ENCODE measurements at places on chromosomes 7 and 10. TPM values are rescaled to one million over a fixed set of nuclear protein-coding genes. Genes with fewer than 3 reads are reported as not detected.
A peak's percentile ranks its signal among the peaks of the same experiment; 100 is the strongest.

LAMB4 gene
- not detected for total RNA-seq

TMEM139 gene
- total RNA-seq = 25.1 TPM

PRLHR gene
- total RNA-seq = not detected

SPAG6 gene
- not detected for total RNA-seq

AKR1C1 gene
- total RNA-seq = 42.0 TPM

PIP gene
- total RNA-seq = not detected

WASL gene
- 40.0 TPM for total RNA-seq

MICU1 gene
- 52.2 TPM for total RNA-seq

WNT2 gene
- 12.9 TPM for total RNA-seq

PROSER2 gene
- total RNA-seq = 33.3 TPM

FOXI2 gene
- total RNA-seq = not detected

HMX2 gene
- total RNA-seq = not detected

SHTN1 gene
- 40.4 TPM for total RNA-seq

CTAGE4 gene
- total RNA-seq = 9.5 TPM

MMD2 gene
- not detected for total RNA-seq

CYP17A1 gene
- 1.9 TPM for total RNA-seq

AKR1D1 gene
- not detected for total RNA-seq

GRCh38 chr7:9407816-9408215 lies 974.4 kb downstream of the NXPH1 start:
- no peak for DNase-seq

GRCh38 chr10:98403812-98404504 lies 11.0 kb downstream of the PYROXD2 start:
- DNase-seq = no peak

- no peak for DNase-seq
These were observed 360.6 kb upstream of the ANKRD30A start for GRCh38 chr10:36764823-36765222.

- DNase-seq = no peak
These were observed 37.6 kb downstream of the SLC37A3 start for GRCh38 chr7:140360697-140361229.

DNA sequence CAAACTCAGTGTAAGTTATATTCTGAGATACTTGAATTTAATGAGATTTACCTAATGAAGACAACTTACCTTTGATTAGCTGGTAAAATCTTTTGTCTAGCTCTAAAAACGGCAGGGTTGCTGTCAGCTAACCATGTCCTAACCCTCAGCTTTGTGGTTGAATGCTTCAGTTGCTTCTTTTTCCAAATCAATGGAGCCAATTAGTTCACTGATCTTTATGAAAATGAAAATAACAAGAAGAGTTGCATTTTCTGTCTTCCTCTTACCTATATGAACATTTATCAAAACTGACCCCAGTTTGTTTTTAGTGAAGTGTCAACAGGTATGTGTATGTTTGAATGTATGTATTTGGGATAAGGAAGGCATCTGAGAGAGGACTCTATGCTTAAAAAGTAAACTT lies 253.1 kb upstream of the MTPN start:
- DNase-seq = no peak

DNA sequence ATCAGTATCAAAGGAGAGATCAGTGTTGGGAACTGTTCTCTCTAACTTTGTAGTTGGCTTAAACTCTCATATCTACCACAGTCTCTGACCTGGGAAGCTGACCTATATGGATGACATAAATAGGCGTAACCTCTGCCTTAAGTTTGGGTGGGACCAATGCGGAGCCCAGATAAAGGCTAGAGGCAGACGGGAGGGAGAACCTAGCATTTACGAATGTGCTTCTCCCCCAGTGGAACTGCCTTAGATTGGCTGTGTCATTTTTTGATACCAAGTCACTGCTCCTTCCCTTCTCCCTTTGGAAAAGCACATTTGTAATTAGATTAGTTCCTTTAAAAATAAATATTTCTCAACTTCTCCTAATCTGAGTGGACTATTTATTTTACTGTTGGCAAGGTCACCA lies 23.7 kb upstream of the LRRN3 start:
- DNase-seq = no peak

- no peak for DNase-seq
These were observed 205.4 kb downstream of the DNAJC1 start for GRCh38 chr10:21797984-21798765.

GRCh38 chr7:24882989-24883621 lies 96.9 kb downstream of the OSBPL3 start:
- no peak for DNase-seq

DNA sequence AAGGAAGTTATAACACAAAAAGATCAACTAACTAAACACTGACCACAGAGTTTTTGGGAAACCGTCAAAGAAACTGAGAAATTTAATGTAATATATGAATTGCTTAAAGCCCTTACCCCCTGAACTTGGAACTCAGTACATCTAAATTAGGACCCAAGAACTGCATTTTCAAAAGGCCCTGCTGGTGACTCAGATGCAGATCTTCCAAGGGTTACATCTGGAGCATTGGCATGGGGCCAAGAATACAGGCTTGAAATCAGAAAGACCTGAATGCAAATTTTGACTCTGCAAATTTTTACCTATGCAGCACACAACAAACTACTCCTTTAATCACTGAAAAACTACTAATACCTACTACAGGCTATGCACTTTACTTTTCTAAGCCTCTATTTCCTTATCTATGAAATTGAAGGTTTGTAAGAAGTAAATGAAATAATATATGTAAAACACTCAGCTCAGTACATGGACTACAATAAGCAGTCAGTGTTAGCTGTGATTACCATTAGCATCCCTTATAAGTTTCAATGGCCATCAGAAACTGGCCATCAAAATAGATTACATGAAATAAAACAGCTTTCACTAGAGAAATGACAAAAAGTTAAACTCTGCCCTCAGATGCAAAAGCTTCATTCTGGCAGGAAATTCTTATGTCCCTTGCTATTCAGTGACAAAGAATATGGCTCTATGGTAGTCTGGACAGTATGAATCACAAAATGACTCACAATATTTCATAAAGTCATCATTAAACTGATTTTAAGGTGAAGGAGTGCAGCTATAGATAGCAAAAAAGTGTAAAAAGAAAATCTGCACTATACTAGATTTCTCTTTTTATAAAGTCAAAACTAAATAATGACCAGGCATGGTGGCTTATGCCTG lies 43.6 kb downstream of the NSUN6 start:
- DNase-seq = no peak

DNA sequence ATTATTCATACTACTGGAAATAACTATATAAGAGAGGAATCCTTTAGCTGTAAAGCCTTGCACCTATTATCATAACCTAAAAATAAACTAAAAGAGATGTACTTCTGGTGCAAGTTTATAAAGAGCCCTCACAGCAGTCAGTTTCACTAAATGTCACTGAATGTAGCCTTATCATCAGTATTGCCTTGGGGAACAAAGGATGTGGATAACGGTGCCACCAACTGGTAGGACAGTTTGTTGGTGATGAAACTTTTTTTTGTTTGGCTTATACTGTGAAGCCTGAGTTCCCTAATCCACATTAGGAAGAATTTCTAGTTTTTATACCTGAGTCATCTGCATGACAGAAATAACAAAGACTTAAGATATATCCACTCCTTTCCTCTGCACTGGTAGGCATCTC lies 117.9 kb upstream of the COL1A2 start:
- DNase-seq = no peak

- peak; percentile 19 for DNase-seq
These were observed 122.3 kb downstream of the ADCY1 start for GRCh38 chr7:45696476-45696875.

- no peak for DNase-seq
These were observed 85.9 kb upstream of the GRB10 start for GRCh38 chr7:50868426-50869100.

GRCh38 chr7:101258243-101258731 lies 13.4 kb upstream of the FIS1 start:
- DNase-seq = no peak

DNA sequence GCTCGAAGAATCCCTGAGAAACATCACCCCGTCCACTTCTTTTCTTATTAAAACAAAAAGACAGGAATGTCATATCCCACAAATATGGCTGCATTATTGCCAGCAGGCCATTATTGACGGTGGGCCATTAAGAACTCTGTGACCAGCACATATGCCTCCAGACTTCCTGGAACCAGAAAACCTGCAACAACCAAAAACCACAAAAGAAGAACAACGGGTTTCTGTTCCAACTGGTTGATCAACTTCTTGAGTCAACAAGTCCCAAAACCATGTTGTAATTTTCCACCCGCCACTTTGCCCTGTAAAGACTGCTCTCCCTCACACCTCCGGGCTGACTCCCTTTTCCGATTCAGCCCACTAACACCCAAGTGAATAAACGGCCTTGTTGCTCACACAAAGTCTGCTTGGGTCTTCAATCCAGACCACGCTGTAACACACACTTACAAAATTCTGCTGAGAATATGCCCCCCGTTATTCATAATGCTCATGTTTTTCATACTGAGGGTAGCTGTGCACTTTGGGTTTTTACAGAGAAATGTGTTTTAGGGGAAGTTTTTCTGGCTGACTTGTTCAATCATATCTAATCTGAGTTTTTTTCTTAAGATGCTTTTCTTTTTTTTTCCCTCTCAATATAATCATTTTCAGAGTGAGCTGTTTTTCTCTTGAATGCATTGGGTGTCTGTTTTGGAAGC lies 20.7 kb downstream of the ZNF107 start:
- DNase-seq = no peak

GRCh38 chr10:113025487-113025886 lies 75.4 kb downstream of the TCF7L2 start:
- no peak for DNase-seq

DNA sequence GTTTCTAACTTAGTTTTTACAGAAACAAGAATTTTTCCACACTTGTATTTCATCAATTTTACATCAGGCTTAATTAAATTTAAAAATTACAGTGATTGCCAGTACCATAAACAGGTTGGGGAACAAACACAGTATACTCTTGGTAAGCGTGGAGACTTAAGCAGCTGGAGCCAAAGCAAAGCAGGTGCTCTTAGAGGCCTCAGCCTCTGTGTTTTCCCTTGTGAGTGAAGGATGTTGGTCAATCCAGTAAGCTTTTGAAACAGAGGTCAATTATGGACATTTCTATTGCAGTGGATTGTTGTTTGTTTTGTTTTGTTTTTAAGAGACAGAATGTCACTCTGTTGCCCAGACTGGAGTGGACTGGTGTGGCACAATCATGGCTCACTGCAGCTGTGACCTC lies 100.6 kb upstream of the CELF2 start:
- no peak for DNase-seq

DNA sequence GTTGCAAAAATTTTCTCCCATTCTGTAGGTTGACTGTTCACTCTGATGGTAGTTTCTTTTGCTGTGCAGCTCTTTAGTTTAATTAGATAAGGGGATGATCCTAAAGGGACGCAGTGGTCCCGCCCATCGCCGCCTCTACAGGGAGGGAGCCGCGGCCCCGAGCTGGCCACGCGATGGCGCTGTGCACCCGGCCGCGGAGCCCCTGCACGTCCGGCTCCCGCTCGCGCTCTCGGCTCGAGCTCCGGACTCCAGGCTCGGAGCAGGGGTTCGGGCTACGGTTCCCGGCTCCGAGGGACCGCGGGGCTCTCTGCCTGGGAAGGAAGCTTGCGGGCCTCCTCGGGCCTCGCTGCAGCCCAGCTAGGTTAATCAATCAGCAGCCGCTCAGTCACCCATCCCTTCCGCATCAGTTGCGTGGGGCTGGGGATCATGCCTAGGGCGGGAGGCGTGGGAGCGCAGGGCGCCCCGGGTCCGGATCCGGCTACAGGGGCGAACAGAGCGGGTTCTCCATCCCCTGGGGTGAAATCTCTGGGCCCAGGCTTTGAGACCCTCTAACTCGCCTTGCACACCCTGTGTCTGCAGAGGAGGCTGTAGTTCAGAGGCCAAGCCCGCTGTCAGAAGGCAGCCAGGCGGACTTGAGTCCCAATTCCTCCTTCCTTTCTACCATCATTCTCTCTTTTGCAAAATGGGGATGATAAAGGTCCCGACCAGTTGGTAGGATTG lies 97.9 kb downstream of the WDR11 start:
- DNase-seq = peak; percentile 75

- DNase-seq = no peak
These were observed 23.5 kb downstream of the BCCIP start for GRCh38 chr10:125846894-125847293.

- no peak for DNase-seq
These were observed 65.4 kb downstream of the SP8 start for GRCh38 chr7:20721086-20721810.

DNA sequence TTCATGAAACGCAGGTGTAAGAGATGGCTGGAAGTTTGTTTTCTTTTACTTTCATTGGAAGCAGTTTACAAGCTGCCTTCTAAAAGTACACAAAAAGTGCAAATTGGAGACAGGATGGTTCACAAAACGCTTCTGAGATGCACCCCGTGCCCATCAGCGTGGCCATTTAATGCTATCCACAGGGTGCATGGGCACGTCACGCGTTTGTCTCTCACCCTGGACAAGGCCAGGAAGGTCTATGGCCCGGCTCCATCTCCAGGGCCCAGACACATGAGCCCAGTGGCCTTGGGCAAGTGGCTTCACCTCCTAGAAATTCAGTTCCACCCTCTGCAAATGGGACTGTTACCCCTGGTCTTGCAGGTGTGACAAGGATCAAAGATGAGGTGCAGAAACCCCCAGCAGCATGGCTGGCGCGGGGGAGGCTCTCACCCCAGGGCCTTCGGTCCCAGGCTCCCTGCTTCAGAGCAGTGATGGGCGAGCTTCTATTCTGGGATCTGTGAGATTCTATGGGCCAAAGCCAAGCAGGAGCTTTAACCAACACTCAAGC lies 60.8 kb upstream of the EBF3 start:
- DNase-seq = no peak

DNA sequence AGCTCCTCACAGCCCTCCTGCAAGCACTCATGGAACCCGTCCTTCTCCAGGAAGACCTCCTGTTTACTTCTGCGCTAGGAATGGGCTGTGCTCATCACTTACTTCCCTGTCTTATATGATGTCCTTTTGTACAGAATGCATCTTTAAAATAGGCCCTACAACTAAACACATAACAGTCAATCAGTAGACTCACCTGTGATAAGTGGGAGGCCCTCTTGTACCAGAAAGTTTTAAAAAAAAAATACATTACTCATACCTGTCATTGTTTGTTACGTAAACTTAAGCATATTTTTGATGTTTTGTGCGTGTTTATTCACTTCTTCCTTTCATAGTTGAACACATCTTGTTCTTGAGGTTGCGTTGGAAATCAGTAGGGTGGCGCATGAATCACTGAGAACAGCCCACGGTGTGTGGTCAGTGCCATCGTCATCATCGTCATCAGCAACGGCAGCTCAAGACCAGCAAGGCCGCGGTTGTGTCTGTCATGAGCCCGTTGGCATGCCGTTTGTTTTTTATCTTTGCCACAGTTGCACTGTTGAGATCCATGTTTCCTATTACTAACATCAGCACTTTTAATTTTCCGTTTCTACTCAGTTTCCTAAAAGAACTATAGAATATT lies 232.8 kb downstream of the MGMT start:
- no peak for DNase-seq

- DNase-seq = no peak
These were observed 72.3 kb downstream of the KLF6 start for GRCh38 chr10:3712707-3713106.

- no peak for DNase-seq
These were observed 10.3 kb downstream of the SEC31B start for GRCh38 chr10:100509241-100509840.
